Stimulated activated CD4-positive, alpha-beta T cell treated with anti-CD3 and anti-CD28 coated beads, TNF-alpha, amount 100 ng/mL, for 4 hours (primary cell): ENCODE measurements at places on chromosomes 7 and 10.

DNA sequence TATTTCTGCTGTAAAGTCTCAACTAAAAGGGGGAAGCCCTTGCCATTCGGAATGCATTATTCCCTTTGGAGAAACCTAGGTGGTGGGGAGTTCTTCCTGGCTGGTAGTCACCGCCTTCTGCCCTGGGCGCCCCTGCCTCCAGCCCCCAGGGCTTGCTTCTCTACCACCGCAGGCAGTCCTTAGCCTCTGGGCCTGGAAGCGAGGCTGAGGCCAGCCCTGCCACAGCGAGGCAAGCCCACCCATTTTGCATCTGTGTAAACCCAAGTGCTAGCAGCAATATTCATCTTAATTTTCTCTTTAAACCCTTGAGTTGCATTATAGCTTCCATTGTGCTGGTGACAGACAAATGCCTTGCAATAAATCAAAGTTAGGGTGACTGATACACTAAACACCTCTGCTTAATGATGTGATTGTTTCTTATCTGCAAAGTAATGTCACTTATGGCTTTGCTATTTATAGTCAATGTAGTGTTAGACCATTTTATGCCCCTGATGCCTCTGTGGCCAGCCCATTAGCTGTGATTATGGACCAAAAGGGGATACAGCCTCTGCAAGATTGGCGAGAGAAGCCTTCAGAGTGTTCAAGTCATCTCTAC is 26.2 kb upstream of the MGMT start:
- no peak for DNase-seq

DNA sequence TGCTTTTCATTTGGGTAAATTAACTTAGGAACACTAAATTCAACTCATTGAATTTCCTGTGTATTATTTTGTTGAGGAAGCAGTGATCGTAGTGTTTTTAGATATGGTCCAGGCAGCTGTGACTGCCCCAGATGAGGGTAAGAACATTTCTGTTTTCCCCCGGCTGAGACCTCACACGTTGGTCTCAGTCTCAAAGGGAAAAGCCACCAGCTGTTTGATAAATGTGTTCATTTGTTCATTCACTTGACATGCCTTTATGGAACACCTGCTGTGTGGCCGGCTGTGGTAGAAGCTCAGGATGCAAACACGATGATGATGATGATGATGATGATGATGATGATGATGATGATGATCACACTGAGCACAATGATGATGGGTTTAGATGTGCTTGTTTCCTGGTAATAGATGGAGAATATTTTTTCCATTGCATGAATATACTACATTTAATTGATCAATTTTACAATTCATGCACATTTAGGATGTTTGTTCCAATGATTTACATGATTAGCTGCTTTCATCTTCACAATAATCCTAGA is 125.6 kb upstream of the ZNF32 start:
- DNase-seq, result no peak

DNA sequence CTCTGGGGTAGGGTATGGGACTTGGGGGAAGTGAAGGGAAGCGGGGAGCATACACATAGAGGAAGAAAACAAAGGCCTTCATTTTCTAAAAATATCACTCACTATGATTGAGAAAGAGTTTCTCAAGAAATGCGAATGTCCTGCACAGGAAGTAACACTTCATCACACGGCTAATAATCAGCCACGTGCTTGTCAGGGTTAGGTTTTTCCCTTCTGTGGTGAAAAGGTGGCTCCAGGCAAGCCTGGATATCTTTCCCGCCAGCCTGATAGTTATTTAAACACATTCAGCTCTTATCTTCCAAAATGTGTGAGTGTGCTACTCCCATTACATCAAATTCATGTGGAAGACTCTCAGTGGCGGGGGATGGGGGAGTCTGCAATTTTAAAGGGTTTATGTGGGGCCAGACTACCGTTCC is 166.4 kb upstream of the ADO start:
- no peak for DNase-seq

- DNase-seq, result no peak
These were observed 129.2 kb downstream of the CD36 start for GRCh38 chr7:80767654-80768053.

DNA sequence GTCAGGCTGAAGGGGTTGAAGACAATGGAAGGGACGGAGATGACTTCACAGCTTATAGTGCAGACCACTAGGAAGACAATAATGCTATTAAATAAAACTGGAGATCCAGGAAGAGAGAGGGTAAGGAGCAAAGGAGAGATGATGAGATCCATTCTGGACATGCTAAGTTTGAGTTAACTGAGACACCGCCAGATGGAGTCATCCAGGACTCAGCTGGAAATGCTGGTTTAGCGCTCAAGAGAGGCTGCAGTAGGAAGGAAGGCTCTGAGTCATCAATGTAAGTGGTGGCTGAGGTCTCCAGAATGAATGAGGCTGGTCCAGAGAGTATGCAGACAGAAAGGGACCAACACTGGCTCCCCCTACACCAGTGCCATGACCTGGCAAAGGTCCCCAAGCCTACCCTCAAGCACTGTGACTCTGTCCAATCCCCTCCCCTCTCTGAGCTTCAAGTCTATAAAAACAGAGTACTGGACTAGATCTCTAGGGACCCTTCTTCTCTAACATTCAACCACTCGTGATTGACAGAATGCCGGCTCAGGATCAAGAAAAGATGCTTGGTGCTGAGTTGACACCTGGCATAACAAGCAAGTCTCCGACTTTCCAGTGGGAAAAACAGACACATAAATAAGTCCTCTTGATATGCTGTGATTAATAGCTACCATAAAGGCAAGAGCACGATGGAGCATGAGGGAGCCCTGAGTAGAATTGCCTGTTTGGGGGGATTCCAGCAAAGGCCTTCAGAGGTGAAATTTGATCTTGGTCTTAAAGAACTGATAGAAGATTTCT is 8.9 kb downstream of the GFRA1 start:
- no peak for DNase-seq

DNA sequence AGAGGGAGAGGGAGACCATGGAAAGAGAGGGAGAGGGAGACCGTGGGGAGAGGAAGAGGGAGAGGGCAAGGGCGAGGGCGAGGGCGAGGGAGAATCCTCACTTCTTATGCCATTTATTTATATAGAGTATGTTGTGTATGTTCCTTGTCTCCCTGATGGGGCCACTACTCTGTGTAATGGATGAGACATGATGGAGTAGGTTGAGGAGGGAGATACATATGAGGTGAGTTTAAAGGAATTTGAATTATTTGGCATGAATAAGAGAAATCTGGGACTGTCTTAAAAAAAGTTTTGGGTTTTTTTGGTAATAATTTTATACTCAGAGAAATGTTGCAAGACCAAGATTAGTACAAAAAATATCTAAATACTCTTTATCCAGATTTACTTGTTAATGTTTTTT is 20.1 kb downstream of the CCSER2 start:
- no peak for DNase-seq

DNA sequence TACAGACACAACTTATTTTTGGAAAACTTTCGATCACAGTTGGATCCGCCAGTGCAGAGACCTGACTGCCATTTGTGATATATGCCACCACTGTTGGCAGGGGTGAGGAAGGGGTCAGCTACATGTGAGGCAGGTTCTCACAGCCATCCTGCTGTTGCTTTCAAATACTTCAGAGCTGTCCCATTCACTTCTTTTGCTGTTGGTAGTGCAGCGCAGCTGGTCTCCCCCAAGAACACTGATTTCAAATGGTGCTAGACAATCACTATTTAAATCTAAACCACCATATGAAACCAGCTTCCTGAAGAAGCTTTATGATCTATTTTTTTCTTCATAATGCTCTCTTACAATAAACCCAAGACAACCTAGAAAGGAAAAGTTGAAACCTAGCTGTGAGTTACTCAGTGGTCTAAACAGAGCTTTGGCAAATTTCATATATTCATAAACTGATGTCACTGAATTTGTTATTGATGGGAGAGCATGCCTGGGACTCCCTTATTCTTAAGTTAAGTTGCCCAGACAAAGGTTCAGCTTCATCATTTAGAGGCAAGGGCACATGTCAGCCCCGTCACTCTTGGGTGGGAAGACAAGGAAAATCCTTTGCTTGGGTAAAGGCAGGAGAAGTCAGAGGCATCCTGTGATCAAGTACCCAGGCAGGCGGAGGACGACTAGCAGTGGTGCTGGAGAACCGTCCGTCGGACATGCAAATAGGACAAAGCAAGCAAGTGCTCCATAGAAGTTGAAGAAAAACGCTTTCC is 143.4 kb upstream of the KLF14 start:
- no peak for DNase-seq

DNA sequence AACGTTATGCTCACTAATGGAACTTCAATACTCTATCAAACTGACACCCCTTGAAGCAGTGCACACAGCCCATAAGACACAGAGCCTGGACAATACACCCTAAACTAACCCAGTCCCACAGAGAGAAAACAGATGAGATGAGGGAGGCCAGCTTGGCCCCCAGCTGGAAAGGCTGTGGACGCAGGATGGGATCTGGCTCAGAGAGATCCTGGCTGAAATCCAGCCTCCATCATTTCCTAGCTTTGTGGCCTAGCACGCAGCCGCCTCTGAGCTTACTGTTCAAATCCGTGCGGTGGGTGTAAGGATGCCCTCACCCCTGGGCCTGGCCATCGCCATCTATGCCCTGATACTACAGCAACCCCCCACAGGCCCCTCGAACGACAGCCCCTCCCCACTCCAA is 32.7 kb downstream of the SNX8 start:
- DNase-seq, result no peak

DNA sequence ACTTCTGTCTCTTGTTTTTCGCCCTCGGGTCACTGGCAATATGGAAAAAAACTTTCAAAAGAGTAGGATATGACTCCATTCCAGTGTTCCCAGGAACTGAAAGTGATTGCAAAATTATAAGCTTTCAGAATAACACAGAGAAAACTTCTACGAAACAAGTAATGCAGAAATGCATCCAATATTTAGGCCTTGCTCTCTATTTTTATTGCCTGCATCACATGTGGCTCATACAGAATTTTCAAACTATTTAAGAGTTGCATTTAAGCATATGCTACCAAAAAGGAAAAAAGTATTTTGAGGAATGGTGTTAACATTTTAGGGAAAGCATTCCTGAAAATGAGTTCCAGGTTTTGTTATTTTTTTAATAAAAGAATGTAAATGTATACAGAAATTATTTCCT is 228.0 kb downstream of the CACNB2 start:
- DNase-seq, result no peak

- no peak for DNase-seq
These were observed 135.3 kb upstream of the FAM3C start for GRCh38 chr7:121531175-121532070.

- no peak for DNase-seq
These were observed 415.3 kb downstream of the RPS24 start for GRCh38 chr10:78448994-78449418.
